ENCODE measurements at places on chromosomes 5 and 9.

DNA sequence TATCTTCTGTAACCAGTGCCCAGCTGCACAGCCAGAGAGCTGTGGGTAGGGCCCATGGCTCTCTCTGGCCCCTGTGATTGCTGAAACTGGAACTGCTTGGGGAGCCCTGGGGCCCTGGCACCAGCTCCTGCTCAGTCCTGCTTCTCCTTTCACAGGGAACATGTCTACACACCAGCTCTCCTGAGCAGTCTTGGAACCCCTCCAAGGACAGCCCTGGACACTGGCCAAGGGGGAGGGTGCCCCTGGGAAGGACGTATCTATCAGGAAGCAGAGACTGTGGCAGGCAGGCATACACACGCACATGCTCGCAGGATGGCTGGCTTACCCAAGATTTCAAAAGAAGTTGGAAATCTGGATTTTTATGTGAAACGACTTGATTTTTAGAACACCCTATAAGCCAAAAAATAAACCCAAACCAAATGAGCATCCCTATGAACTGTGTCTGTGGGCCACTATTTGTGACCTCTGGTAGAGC lies 8.8 kb upstream of the TRAF1 start:
- peak; percentile 98 for DNase-seq

DNA sequence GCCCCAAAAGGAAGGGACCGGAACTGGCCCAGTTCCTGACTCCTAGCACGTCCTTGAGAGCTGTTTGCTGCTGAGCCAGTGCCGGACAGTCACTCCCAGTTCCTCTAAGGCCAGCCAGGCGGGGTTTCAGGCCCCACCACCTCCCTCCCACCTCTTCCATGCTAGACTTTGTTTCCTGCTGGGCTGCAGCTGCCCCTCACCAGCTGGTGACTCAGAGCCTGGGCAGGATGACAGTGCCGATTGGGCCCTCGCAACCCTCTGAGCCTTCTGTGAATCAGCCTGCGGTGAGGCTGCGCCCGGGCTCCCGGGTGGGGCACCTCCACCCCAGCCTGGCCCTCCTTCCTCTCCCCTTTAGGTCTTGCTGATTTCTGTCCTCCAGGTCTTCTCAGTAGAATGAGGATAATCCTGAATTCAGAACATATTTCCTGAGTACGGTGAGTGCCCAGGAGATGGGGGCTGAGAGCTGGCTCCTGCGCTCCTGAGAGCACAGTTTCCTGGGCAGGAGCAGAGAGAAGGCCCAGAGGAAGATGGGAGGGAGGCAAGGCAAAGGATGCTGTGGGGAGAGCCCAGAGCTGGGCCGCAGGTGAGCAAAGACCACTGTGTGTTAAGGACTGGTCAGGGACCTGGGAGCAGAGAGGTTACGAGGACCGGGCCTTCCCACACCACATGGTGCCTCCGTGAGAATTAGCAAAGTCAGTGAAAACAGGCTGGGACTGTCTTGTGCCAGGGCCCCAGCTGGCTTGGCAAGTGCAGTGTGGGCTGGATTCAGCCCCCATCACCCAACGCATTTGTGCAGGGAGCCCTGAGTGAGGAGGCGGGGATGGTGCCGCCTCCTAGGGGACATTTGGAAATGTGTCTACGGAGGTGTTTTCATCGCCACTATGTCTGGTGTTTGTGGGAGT lies 32.9 kb upstream of the STXBP1 start:
- peak; percentile 90 for DNase-seq

- no peak for DNase-seq
Observed at GRCh38 chr9:97425336-97425972, 13.6 kb downstream of the TDRD7 start.

- DNase-seq = peak; percentile 30
Observed at GRCh38 chr5:154740483-154740882, 14.7 kb upstream of the LARP1 start.

GRCh38 chr9:127546125-127546832 lies 65.8 kb upstream of the STXBP1 start:
- DNase-seq = no peak

DNA sequence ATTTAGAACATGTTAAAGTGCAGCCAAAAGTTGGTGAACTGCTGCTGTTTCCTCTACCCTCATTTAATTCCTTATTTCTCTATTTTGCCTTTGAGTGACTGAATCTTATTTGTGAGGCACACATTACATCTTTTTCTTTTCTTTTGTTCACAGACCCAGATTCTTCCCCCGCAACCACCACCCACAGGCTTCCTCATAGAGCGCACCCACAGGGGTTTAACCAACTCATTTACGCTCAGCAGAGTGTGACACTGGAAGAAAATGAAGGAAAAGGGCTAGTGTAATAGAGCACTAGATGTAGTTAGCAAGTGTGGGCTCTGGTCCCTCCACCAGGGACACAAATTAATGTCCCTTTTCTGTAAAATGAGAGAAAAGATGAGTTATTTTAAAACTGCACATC lies 200.7 kb downstream of the PARP8 start:
- DNase-seq = no peak

Data from pancreas (tissue), 10 donors.